ENCODE measurements at places on chromosomes 12 and 14. TPM values are rescaled to one million over a fixed set of nuclear protein-coding genes. Genes with fewer than 3 reads are reported as not detected.

The KLRC3 gene
- total RNA-seq, result 0.99 TPM

The CMA1 gene
- total RNA-seq, result not detected

The WNT1 gene
- total RNA-seq, result not detected

The NKX2-8 gene
- total RNA-seq, result 4.2 TPM

The NRIP2 gene
- not detected for total RNA-seq

The TMEM52B gene
- not detected for total RNA-seq

The LRRC10 gene
- total RNA-seq, result not detected

The KSR2 gene
- total RNA-seq, result not detected

The SLC5A8 gene
- total RNA-seq, result not detected

The NANOG gene
- under 0.01 TPM for total RNA-seq

The AKAP3 gene
- total RNA-seq, result not detected

The GARIN6 gene
- total RNA-seq, result not detected

The MYF6 gene
- not detected for total RNA-seq

The SLCO1B1 gene
- total RNA-seq, result not detected

The NR1H4 gene
- total RNA-seq, result not detected

The KLRG1 gene
- total RNA-seq, result not detected

The CISTR gene
- not detected for total RNA-seq

The BCL11B gene
- 10.1 TPM for total RNA-seq

All from airway epithelial cell (primary cell).